ENCODE measurements at places on chromosomes 16 and 17.
A peak's percentile ranks its signal among the peaks of the same experiment; 100 is the strongest.

DNA sequence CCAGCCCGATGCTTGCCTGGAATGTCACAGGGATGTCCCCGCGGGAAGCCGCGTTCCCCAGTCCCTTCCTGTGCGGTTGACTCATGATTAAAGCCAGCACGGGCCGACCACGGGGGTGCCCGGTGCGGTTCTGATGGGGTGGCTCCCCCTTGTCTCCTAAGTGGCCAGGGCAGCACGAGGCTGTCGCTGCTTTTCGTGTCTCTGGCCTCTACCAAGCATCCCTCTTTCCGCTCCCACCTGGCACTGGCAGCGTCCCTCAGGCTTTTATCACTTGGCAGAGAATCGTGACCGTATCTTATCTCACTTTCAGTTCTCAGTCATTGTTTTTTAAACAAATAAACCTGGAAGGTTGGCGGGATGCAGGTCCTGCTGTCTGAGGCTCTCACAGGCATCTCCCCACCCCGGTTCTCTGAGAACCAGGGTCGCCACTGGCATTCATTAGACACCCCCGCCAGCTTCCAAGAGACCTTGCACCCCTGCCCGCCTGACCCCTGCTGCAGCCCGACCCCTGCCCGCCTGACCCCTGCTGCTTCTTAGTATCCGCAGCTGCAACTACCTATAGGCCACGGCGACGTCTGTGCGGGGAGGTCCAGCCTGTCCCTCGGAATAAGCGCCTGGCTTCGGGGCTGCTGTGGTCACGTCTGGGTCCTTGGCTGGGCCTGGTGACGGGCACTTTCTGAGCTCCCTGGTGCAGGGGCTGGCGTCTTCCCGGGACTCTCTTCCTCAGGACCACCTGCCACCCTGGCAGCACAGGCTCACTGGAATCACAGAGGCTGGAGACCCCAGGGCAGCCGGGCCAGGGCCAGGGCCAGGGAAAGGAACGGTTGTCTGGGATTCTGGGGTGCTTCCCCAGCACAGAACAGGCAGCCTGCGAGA, 7.5 kb downstream of the C1QTNF8 start:
- DNase-seq = no peak

- no peak for DNase-seq
Measured at GRCh38 chr16:23486480-23486879, 23.8 kb downstream of the GGA2 start.

DNA sequence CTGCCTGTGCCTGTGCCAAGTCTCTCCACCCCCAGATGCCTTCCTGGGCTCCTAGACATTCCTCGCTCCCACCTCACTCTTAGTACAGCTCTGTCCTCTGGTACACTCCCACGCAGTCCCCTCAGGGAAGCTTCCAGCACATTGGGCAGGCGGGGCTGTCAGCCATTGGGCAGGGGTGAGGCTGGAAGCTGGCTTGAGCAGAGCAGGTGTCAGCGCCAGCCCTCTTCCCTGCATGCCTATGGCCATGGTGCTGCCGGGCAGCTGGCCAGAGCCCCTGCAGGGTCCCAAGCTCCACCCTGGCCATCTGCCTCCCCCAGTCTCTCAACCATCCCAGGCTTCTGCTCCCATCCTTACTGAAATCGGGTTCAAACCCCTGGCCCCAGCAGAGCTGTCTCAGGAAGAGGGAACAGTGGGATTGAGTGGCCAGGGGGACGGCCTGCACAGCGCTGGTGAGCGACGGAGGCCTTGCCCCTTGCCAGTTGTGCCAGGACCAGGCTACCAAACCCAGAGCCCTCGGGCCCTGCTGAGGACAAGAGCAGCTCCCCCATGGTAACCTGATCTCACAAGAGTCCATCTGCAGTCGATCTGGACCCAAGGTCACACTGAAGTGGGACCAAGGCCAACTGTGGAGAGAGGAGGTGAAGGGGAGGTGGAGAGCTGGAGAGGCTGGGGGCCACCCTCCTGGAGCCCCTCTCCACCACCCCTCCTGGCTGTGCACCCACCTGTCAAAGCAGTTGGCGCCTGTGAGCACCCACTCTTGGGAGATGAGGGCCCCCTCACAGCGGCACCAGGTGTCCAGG, 2.4 kb upstream of the B9D1 start:
- DNase-seq = no peak

DNA sequence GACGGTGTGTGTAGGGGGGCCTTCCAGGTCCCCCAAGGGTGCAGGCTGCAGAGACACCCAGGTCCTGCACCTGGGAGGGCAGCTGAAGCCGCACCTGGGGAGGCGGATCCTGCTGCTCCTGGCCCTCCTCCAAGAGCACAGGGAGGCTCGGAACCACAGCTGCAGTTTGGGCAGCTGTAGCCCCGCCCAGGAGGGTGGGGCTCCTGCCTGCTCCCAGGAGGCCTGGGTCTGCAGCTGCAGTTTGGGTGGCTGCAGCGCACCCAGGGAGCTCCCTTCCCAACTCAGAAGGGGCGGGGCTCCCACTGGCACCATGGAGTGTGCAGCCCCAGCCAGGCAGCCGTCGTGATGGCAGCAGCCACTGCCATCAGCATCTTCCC, 69.4 kb upstream of the NKD1 start:
- DNase-seq = no peak

DNA sequence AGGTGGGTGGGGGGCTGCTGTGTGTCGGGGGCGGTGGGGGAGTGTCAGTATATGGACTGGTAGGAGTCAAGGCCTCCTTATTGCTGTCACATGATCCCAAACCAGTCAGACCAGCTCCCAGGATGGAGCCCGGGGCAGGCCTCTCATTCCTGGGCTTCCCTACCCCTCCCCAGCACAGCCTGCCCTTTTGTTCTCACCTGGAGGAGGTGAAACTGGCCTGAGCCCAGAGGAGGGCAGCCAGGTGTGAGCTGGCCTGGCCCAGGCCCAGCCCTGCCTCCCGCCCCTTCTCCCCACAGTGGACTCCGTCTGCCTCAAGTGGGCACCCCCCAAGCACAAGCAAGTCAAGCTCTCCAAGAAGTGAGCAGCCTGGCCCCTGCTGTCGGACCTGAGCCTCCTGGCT, 4.6 kb downstream of the PRSS8 start:
- DNase-seq = peak; percentile 22

DNA sequence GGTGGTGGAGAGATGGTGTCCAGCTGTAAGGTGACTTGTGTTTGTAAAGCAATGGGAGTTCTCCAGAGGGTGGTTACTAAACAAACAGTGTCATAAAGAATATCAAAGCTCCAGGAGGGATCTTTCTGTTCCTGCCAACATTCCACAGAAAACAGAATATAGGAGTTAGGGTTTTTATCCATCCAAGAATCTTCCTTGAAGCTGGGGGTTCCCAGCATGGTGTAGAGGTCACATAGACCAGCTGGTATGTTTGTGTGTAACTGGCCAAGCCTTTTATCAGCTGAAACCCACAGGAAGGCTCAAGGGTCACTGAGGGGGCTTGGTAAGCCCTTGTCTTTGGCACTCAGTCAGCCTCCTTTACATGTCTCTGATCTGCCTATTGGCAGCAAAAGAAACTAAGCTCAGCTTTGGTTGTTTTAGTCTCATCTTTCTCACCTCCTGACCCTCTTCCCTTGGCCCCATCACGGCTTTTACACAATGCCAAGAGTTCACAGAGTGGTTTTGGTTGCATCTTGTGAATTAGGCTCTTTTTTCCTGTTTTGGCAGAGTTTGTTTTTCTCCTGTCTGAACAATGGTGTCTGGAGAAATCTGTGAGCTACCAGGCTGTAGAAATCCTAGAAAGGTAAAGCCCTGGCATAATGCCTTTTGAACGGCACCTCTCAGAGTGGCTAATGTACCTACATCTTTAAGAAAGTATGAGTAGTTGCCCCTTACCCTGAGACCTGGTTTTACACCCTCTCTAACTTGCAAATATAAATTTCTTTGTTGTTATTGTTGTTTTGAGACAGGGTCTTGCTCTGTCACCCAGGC, 4.6 kb downstream of the CNTD1 start:
- DNase-seq = no peak

DNA sequence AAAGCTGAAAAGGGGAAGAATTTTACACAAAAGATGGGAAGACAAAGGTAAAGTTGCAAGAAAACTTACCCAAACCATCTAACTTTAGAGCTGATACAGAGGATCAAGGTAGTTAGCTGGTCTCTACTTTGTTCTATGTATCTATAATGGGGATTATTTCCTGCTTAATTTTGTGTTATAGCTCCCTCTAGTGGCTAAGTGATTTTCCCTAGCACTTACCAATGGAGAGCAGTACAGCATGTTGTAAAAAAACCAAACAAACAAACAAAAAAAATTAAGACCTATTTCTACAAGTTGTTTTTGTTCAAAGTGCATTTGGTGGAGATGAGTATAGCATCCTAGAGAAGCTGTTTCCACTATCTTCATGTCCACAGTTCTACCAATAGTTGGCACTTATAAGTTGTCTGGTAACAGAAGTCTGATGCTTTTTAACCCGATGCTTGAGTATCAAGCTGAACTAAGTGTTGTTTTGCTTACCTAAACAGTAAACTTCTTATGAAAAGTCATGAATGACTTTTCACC, 7.5 kb downstream of the SRSF1 start:
- no peak for DNase-seq

DNA sequence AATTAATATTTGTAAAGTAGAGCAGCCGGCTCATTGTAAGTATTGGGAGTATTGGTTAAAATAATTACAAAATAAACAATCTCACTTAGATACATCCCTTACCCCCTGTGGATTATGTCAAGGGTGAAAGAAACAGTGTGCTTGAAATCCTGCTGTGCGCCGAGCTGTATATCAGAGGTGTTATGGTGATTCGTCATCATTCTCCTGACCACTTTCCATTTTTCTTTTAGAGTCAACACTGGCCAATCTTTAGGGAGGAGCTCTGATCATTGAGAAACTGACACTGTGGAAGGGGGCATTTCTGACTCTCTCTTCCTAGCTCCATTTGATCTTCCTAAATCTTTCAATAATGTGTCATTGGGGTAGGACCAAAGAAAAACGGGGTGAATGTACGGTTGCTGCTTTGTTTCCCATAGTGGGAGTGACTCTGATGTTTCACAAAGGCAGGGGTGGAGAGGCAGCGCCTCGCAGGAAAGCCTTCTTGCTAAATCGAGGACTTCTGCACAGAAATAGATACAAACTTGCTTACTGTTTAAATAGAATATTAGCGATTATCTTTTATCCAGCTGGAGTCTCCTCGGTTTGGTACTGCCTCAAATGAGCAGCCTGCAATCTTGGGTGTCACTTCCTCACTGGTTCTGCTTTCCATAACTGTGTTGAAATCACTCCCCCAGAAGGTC, 123.4 kb downstream of the PRKCB start:
- DNase-seq = no peak

GRCh38 chr17:37489197-37490001, at the start of gene DUSP14:
Gene DUSP14, plus strand, starts transcription at chr17:37489891. Its CDS starts 22,382 bp downstream, at chr17:37512273.
- peak; percentile 89 for DNase-seq

- no peak for DNase-seq
Measured at GRCh38 chr17:27525836-27526603, 69.8 kb downstream of the KSR1 start.

GRCh38 chr17:43024407-43025289, at the start of gene RND2:
Gene RND2, plus strand, starts transcription at chr17:43025231. Its CDS starts 117 bp downstream, at chr17:43025348.
- peak; percentile 96 for DNase-seq

- no peak for DNase-seq
Measured at GRCh38 chr16:85025781-85026653, 1.6 kb upstream of the KIAA0513 start.

GRCh38 chr16:69165584-69165983, 21.4 kb upstream of the SNTB2 start:
- DNase-seq = no peak

DNA sequence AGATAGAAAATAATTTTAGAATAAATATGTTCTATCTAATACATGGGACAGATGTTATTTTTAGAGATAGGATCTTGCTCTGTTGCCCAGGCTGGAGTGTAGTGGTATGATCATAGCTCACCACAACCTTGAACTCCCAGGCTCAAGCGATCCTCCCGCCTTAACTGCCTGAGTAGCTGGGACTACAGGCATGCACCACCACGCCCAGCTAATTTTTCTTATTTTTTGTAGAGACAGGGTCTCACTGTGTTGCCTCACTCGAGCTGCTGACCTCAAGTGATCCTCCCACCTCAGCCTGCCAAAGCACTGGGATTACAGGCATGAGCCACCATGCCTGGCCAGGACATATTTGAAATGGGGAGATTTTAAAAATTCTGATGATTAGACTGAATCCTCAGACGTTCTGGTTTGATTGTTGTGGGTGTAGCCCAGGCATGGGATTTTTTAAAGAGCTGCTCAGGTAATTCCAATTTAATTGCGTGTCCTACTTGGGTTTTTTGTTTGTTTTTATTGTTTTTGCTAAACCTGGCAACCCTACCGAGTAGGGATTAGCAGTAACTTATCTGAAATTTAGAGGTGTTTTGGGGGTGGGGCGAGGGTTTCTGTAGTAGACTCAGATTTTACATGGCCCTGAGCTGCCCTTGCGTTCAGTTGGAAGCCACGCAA, 142.9 kb downstream of the RAB11FIP4 start:
- no peak for DNase-seq

- DNase-seq = no peak
Measured at GRCh38 chr17:29155966-29156338, 24.2 kb downstream of the MYO18A start.

DNA sequence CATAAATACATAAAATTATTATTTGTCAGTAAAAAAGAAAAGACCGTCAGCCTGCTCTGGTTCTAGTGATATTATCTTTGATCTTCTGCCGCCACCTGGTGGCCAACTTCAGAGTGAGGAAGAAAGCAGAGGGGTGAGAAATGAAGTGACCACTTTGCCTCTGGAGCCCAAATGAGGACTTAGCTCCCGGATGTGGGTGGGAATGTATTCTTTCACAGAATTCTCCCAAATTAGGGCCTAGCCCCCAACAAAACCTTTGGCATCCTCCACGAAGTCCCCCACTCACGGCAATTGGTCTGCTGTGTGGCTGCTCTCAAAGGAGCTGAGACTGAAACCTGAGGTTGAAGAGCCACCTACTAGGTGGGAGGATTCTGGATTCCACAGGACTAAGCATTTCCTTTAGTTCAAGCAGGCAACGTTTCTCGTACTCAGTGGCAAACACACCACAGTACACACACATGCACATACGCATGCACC, 4.9 kb upstream of the ZNF267 start:
- DNase-seq = peak; percentile 83

DNA sequence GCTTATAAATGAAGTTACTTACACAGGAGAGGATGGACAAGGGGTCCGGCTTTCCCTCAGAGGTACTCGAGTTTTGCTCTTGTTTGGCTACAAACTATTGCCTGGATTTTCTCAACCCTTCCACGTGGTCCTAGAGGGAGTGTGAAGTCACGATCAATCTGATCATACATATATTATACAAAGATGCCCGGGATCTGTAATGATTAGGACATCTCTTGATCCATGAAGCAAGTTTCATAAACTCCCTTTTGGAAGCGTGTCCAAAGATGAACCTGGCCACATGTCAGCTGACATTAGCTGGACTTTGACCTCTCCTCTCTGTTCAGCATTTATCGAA, 2.3 kb upstream of the CDH11 start:
- no peak for DNase-seq

DNA sequence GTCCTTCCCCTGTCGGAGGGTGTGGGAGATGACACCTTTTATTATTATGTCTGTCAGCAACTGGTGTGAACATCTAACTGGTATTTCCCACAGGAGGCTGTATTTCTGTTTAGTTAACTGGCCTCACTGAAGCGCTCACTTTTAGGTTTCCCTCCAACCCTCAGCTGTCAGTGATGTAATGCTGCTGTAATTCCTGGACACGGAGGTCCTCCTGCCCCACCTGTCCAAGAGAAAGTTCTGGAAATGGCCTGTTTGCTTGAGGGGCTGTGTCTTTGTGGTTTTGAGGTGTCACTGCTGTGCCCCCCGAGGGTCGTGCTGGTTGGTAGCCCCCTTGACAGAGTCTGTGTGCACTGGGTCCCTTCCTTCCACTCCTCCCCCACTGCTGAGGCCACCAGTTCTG, 11.5 kb downstream of the KCNJ12 start:
- DNase-seq = no peak
